ENCODE measurements at places on chromosomes 7 and 10.

- no peak overlapping the region for H3K27ac ChIP-seq
- H3K4me1 ChIP-seq: peaks cover 52% of the 10 kb centered on the region
- H3K36me3 ChIP-seq: peaks cover 31% of the 10 kb centered on the region
- no peak overlapping the region for H3K4me3 ChIP-seq
- no peak for DNase-seq
Measured at GRCh38 chr7:6398943-6399342, 48.8 kb downstream of the DAGLB start.

GRCh38 chr10:94066411-94066810, 72.7 kb downstream of the PLCE1 start:
- H3K36me3 ChIP-seq: no peaks in the 10 kb centered on the region
- no peaks in the 10 kb centered on the region for H3K4me1 ChIP-seq
- H3K4me3 ChIP-seq: no peak overlapping the region
- no peaks in the 10 kb centered on the region for H3K27me3 ChIP-seq
- no peak for DNase-seq

DNA sequence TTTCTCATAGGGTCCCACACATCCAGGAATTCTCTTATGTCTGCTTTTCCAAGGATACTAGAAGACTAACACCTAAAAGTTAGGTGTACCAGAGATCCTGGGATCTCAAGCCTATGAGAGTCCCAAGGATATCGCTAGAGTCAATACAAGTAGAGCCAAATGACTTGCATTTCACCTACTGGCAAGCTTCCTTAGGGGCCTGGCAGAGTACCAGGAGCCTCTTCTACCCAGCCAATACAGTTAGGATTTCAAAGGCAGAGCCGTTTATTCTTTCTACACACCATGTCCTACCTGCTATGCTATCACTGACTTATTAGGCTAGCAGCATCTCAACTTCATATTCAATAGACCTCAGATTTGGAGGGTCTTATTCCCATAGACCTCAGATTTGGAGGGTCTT, 53.5 kb upstream of the UNC5B start:
- H3K4me3 ChIP-seq: no peak overlapping the region
- H3K27me3 ChIP-seq: no peaks in the 10 kb centered on the region
- H3K4me1 ChIP-seq: no peaks in the 10 kb centered on the region
- no peak overlapping the region for H3K27ac ChIP-seq
- no peaks in the 10 kb centered on the region for H3K36me3 ChIP-seq

GRCh38 chr7:41005374-41005901, 697.5 kb downstream of the INHBA start:
- DNase-seq: no peak
- H3K27me3 ChIP-seq: no peaks in the 10 kb centered on the region
- H3K4me3 ChIP-seq: no peak overlapping the region
- no peaks in the 10 kb centered on the region for H3K4me1 ChIP-seq

GRCh38 chr10:60565492-60565891, 175.8 kb upstream of the ANK3 start:
- no peaks in the 10 kb centered on the region for H3K4me1 ChIP-seq
- H3K4me3 ChIP-seq: no peak overlapping the region
- no peaks in the 10 kb centered on the region for H3K36me3 ChIP-seq
- DNase-seq: no peak
- no peaks in the 10 kb centered on the region for H3K27me3 ChIP-seq

Measured in natural killer cell (primary cell).